ENCODE measurements at places on chromosomes 11 and 22. TPM values are rescaled to one million over a fixed set of nuclear protein-coding genes. Genes with fewer than 3 reads are reported as not detected.

SMCO4 gene
- 48.7 TPM for total RNA-seq

THRSP gene
- 48.6 TPM for total RNA-seq

ZNF280B gene
- total RNA-seq: 0.08 TPM

FAM180B gene
- total RNA-seq: not detected

SCUBE2 gene
- 0.65 TPM for total RNA-seq

KRTAP5-9 gene
- total RNA-seq: 0.30 TPM

TPP1 gene
- 62.4 TPM for total RNA-seq

SAA1 gene
- total RNA-seq: 34,062 TPM

RIC3 gene
- 3.4 TPM for total RNA-seq

TREH gene
- 3.4 TPM for total RNA-seq

CCDC116 gene
- total RNA-seq: 0.45 TPM

OTOG gene
- not detected for total RNA-seq

SLC22A6 gene
- total RNA-seq: not detected

MN1 gene
- 1.2 TPM for total RNA-seq

FLRT1 gene
- not detected for total RNA-seq

ELFN2 gene
- total RNA-seq: 0.23 TPM

GPHA2 gene
- total RNA-seq: 0.25 TPM

ACCS gene
- 21.7 TPM for total RNA-seq

OR52I1 gene
- total RNA-seq: not detected

SPDYC gene
- 1.2 TPM for total RNA-seq

FIBIN gene
- 0.91 TPM for total RNA-seq

HORMAD2 gene
- 1.5 TPM for total RNA-seq

TTC28 gene
- 12.3 TPM for total RNA-seq

KCNK7 gene
- not detected for total RNA-seq

OR51E2 gene
- not detected for total RNA-seq

ZNF202 gene
- total RNA-seq: 3.4 TPM

GNG3 gene
- total RNA-seq: 0.20 TPM

POU2AF2 gene
- not detected for total RNA-seq

KDM4E gene
- not detected for total RNA-seq

APOBEC3A gene
- total RNA-seq: 0.98 TPM

MTNR1B gene
- total RNA-seq: not detected

GRM5 gene
- not detected for total RNA-seq

NCF4 gene
- total RNA-seq: 2.7 TPM

LRRC4C gene
- total RNA-seq: 0.23 TPM
